Stimulated activated CD8-positive, alpha-beta memory T cell treated with anti-CD3 and anti-CD28 coated beads, Interleukin-7, amount 100 ng/mL, for 48 hours (primary cell): ENCODE measurements at places on chromosomes 1 and 21.
A peak's percentile ranks its signal among the peaks of the same experiment; 100 is the strongest.

DNA sequence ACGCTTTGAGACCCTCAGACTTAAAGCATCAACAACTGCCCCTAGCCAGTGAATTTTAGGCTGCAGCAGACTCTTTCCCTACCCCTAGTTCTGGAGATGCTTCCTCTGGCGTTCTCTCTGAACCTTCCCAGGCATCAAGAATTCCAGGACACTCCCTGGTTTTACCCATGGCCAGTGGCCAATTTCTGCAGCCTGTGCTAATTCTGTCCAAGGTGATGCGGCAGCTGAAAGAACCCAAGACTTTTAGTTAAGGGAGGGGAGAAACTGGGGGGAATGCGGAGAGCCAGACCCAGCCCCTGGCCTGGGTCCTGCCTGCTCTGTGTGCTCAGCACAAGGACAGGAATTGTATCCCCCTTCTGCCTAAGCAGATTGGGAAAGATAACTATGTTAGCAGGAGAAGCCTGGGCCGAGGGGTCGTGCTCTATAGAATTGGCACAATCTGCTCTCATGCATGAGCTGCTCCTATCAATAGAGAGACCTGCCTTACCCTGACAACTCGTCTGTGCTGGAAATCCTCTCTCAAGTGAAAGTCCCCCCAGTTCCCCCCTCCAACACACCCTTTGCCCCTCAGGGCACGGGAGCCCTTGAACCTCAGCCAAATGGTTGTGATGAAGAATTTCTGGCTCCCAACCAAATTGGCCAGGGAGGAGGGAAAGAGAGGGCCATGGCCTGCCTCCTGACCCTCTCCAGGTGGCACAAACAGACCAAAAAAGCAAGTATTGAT, 5.4 kb upstream of the GJA8 start:
- DNase-seq: no peak

- no peak for DNase-seq
Measured at GRCh38 chr1:38941527-38942019, at the start of gene RHBDL2. Gene RHBDL2 (minus strand): TSS chr1:38941830. CDS start chr1:38919212, 22,618 bp downstream.

GRCh38 chr1:46131712-46132528, 509 bp downstream of the PIK3R3 start:
- no peak for DNase-seq

GRCh38 chr1:23591460-23592208, 32.3 kb upstream of the ID3 start:
- peak; percentile 79 for DNase-seq

- no peak for DNase-seq
Measured at GRCh38 chr1:115265099-115265498, 73.0 kb downstream of the NGF start.

DNA sequence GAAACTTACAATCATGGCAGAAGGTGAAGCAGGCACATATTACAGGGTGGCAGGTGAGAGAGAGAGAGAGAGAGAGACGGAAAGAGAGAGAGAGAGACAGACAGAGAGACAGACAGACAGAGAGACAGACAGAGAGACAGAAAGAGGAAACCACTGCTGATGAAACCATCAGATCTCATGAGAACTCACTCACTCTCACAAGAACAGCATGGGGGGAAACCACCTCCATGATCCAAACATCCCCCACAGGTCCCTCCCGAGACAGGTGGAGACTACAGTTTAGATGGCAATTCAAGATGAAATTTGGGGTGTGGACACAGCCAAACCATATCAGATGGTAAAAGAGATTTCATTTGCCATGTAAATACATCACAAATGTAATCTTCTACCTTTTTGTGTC, 708.1 kb downstream of the MRPL39 start:
- DNase-seq: no peak

DNA sequence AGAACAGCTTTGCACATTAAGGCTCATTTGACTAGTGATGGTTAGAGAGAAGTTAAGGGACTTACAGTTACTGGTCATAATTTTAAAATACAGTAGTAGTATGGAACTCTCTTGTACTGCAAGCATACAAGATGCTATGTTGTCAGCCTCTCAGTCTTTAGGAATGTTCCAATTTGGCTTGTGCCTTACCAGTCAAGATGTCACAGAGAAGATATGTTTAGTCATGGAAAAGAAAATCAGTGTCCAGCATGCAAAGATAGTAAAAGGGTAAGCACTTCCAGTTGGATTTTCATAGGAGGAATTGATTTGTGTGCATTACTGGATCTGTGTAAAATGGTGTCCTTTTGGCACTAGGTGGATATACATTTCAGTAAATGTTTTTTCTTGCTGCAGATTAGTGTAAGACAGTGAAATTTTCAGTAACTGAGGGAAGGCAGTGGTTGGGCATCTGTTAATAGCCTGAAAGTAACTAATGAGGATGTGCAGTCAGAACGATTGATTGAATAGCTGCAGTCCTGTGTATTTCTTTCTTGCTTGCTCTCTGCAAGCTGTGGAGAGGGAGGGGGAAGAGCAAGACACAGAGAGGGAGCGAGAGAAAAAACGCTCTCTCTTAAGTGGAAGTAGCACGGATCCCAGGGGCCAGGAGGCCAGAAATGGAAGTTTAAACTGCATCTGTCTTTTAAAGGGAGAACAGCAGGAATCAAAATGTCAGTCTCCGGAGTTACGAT, 108.2 kb downstream of the CLEC20A start:
- no peak for DNase-seq

DNA sequence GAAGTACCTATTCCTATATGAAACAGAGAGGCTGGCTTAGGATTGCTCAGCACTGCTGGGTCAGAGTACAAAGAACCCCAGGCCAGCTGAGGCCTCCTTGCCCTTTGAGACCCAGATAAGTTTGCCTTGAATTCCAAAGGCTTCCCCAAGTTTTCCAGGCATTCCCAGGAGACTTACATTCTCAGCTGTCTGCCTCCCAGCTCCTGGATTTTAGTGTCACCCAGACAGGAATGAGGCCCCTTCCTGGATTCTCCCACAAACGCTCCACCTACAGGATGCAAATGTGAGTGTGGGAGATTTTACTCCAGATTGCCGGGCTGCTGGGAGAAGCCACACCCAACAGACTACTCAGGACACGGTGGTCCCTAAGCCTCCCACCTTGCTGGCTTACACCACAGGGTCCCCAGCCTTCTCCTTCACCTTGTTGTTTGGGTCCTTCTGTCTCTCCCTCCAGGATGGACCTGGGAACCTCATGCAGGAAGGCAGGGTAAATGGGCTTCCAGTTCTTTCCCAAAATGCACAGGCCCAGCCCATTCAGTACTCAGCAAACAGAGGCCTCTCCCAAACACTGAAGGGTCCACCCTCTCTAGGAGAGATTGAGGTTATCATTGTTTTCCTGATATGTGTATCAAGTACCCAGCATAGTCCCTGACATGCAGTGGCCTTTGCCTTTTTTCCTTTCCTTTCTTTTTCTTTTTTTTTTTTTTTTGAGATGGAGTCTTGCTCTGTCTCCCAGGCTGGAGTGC, 10.6 kb downstream of the RHBG start:
- DNase-seq: no peak

- no peak for DNase-seq
Measured at GRCh38 chr1:162676750-162677149, 44.5 kb downstream of the DDR2 start.

DNA sequence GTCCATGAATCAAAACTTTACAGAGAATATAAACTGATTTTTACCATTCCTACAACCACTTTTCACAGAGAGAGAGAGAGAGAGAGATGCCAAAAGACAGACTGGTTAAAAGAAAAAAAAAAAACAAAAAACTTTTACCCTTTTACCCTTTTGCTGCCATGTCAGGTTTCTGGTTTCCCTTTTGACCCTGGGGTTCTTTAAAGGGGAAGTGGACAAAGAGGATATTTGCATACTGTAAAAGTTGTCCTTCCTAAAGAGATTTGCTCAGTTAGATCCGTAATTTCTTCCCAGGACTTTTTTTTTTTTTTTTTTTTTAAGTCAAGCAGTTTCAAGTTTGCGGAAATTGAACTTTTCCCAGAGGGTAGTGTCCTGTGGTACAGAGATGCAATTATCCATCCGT, 287.8 kb upstream of the RGS18 start:
- no peak for DNase-seq

GRCh38 chr1:234608025-234608910, 1.7 kb downstream of the IRF2BP2 start:
- DNase-seq: peak; percentile 71

DNA sequence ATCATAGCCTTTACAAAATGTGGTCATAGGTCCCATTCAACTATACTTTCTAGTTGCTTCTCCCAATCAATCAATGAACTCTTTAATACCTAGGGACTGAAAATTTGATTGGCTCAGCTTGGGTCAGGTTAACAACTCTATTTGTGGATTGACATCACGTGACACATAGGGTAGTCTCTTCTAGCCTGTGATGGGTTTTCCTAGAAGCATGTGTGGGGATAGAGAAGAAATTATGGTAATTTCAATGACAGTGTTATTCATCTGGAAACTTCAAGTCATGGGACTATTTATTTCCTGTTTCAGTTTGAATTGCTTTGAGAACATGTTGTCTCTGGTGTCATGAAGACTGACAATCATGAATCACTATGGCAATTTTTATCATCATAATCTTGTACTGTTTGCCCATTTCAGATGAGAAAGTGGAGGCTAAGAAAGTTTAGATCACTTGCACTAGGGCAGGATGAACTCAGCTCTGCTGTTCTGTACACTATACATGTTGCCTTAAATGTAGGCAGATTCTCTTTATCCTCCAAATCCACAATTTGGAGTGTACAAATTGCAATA, 529.9 kb upstream of the BEND5 start:
- DNase-seq: no peak

DNA sequence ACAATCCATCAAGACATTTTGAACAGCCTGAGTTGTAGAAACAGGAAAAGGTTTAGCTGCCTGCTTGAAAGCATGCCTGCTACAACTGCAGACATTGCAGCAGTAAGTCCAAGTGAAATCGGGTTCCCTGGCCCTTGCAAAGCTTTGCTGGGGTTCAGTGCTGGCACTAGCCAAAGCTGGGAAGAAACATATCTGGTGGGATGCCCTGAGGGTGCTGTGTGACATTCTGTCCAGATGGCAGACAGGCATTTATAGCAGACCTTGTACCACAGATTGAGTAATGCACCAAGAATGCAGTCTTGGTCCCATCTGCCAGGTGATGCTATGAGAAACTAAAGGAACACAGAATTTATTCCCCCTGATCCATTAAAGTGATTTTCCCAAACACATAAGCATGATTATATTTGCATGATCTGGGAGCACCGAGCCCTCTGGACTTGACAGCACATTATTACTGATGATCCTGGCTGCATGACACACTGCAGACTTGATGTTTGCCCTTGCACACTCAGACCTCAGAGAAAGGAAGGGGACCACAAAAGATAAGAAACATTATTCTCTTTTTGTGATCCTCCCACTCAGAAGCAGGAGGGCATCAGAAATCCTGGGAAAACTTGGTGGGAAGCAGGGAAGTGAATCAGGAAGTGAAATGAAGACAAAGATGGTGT, 223.7 kb upstream of the FAM78B start:
- no peak for DNase-seq

DNA sequence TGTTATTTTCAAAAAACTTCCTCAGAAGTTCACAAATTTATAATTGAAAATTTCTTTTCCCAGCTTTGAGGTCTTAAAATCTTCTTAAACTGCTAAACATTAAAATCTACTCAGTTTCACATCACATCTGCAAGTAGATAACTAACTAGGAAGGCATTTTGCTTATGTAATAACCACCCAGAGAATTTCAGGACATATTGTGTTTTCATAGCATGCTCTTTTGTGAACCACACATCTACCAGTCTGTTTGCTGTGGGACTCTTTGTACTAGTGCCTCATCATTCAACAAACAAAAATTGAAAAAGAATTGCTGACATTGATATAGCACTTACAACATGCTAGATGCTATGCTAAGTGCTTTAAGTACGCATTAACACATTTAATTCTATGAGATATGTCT, 31.6 kb upstream of the C1orf146 start:
- DNase-seq: no peak

DNA sequence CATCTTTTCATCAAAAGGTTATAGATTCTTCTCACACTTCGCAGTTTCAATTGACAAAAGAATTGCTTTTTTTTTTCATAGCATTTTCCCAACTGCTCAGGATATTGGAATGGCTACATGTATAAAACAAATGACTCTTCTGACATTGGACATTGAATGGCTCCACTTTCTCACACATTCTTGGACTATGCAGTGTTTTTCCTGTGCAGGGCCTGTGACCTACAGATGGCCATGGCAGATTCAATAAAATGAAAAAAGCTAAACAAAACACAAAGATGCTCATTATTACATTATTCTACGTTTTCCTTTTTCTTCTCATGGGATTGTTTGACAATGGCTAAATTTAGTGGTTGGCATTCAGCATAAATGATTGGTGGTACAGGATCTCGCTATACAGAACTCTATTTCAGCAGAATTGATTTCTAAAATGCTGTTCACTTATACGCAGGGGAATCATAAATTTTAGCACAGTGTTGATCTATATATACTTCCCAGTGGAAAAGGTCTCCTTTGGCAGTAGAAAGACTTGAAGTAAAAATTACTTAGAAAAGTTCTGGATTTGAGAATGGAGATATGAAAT, 115.6 kb upstream of the ADAMTS5 start:
- no peak for DNase-seq

- no peak for DNase-seq
Measured at GRCh38 chr1:1274931-1275431, 1.3 kb upstream of the UBE2J2 start.

- no peak for DNase-seq
Measured at GRCh38 chr1:33880305-33880704, 16.4 kb downstream of the HMGB4 start.

DNA sequence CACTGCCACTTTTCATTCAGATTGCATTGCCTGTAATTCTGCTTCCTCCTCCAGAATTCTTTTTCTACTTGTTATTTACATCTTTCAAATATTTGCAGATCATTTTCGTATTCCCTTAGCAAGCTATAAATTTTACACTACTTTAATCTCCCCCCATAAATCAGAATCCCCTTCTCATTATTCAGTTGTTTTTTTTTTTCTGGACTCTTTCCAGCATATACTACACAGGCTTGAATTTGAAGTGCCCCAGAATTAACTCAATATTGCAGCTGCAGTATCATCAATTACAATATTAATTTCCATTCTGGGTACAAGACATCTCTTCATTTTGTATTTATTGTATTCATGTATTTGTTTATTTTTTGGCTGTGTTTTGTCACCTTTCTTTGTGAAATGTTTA, 1494.3 kb downstream of the AMY1C start:
- no peak for DNase-seq

DNA sequence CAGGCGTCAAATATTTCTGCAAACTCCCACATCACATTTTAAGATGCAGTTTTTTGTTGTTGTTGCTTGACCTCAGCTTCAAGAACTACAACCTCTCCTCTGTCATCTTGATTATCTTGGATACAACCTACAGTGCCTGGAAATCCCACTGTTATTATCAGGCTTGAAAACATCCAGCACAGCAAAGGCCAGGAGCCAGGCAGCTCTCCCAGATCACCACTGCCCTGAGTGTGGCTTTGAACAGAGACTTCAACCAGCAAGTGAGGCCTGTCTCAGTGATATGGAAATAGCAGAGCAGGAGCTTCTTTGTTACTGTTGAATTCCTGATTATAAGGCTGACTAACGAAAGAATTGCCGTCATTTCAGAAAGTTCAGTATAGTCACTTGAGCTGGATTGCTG, 28.5 kb downstream of the CCDC190 start:
- no peak for DNase-seq

DNA sequence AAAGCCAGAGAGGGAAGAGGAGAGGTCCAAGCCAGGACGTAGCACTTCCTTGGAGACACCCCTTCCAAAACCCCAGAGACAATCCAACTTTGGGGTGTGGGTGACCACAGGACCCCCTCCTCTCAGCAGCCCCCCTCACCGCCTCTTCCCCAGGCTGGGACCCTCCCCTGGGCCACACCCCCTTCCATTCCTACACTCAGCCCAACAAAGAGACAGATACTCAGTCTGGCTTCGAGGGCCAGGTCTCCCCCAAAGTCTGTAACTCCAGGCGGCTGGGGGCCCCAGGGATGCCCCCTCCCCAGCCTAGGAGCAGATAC, 1.4 kb downstream of the MEX3A start:
- no peak for DNase-seq
